ENCODE measurements at places on chromosomes 1 and 21.

DNA sequence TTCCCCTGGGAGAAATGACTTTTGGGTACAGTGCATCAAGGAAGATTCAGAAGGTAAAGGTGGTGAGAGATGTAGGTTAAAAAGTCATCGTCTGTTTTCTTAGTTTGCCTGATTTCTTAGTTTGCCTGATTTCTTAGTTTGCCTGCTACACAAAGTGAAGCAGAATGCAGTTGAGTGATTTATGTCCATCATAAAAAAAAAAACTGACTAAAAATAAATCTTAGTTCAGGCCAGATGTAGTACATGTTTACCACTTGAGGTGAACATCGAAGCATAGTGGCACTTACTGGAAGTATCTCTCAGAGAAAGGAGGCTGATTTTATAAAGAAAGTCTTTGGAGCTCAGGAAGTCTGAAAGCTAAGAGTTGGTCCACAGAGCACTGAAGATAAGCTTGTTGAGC, 79.5 kb downstream of the LRRC8D start:
- DNase-seq, result no peak

GRCh38 chr1:172460177-172460576, 16.3 kb upstream of the PIGC start:
- DNase-seq, result no peak

DNA sequence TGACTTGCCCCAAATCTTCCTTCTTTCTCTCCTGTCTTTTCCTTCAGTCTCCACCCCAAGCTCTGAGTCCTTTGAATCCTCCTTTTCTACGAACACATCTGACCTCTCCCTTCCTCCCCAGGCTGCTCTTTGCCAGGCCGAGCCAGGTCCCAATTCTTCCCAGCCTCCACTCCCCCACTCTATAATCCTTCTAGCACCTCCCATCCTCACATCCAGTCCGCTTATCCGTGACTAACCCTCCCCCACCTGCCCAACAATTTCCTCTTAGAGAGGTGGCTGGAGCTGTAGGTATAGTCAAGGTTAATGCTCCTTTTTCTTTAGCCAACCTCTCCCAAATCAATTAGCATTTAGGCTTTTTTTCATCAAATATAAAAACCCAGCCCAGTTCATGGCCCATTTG, 9.5 kb upstream of the HPDL start:
- DNase-seq, result no peak

- no peak for DNase-seq
These were observed 47.9 kb upstream of the NEK2 start for GRCh38 chr1:211723273-211723672.

DNA sequence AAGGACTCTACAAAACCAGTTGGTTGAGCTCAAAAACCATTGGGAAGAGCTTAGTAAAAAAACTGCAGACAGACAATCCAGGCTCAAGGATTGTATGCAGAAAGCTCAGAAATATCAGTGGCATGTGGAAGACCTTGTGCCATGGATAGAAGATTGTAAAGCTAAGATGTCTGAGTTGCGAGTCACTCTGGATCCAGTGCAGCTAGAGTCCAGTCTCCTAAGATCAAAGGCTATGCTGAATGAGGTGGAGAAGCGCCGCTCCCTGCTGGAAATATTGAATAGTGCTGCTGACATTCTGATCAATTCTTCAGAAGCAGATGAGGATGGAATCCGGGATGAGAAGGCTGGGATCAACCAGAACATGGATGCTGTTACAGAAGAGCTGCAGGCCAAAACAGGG, 104.0 kb upstream of the BMP8A start:
- DNase-seq, result no peak

DNA sequence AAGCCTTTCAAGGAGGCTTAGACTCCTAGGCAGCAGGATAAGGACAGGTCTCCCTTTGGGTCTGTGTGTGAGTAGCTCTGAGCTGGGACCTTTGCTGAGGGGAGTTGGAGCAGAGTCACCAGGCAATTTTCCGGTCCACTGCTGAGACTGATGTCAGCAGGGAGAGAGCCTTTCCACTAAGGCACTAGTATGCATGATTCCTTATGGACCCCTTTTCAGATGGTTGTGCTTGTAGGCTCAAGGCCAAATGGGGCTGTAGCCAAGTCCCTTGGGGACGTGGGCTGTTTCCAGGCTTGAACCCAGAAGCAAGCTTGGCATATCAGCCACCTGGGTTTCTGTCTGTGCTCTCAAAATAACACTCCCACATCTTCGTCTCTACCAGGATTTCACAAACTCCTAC, 73.0 kb downstream of the CCDC18 start:
- DNase-seq, result no peak

- DNase-seq, result no peak
These were observed 1.2 kb downstream of the TUT4 start for GRCh38 chr1:52551507-52552235.

DNA sequence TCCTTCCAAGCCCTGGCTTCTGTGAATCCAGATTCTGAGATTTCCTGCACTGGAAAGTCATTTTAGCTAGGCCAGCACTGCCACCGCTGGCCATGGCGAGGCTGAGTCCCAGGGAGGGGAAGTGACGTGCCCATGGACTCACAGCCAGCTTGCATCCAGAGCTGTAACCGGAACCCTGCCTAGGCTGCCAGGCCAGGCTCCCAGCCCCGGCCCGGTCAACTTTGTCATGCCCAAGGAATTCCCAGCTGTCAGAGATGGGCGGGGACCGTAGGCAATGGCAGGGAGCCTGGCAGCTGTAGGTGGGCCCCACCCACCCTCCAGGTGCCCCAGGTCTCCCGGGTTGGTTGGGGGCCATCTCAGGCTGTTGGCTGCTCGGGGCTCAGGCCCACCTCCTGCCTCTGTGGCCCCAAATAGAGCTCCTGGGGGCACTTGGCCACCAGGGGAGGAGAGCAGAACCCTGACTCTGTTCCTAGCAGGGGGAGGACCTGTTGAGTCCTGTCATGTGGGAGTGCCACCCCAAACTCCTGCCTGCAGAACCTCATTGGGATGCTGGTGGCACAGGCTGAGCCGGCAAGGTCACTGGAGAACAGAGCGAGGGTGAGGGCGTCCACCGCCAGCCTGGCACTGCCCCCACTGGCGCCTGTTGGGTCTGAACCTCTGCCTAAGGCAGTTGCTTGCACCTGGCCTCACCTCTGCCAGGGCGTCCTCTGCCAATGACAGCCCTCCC, 57.8 kb downstream of the FOXO6 start:
- DNase-seq, result no peak

DNA sequence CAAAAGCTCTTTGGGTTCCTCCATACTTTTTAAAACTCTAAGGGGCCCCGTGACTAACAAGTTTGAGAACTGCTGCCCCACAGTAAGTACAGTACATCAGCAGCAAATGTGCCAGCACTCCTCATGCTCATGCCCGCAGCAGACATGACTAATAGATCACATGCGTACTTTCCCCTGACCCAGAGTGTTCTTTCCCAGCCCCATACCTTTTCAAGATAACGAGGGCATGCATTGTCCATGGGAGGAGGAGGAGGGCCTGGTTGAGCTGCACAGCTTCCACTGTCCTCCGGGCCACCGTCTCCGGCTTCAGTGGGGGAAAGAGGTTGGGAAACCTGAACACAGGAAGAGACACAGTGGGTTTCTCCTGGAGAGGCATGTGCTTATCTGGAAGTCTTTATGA, 45.5 kb downstream of the DHRS3 start:
- DNase-seq, result no peak

DNA sequence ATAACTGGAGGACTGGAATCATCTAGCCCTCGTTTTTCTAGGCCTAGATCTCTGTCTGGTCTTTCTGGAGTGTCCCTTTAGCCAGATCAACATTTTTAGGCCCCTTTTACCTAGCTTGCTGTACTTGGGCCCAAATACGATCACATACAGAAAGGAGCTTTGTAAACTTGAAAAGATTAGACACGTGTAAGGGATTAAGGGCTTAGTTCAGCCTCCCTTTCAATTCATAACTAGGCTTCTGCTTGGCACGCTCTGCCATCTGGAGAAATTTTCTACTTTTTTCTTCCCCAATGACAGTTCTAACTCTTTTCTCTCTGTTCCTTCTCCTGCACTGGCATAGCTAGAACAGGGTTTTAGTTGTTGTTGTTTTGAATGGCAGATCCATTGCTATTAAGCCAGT, 153.3 kb upstream of the BEND5 start:
- DNase-seq, result no peak

DNA sequence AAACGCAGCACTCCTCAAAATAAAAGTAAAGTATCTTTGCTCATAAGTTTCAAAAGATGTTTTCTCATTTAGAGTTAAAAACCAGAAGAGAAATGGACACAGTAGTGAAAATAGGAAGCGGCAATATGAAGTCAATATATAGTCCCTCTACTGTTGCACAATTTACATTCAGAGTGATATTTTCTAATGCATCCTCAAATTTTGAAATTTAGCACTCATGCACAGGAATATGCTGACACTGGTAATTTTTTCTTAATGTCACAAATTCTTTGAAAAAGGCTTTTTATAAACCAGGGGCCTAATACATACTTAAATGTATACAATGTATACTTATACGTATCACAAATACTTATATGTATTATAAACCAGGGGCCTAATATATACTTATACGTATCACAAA, 19.5 kb downstream of the ST7L start:
- DNase-seq, result no peak

DNA sequence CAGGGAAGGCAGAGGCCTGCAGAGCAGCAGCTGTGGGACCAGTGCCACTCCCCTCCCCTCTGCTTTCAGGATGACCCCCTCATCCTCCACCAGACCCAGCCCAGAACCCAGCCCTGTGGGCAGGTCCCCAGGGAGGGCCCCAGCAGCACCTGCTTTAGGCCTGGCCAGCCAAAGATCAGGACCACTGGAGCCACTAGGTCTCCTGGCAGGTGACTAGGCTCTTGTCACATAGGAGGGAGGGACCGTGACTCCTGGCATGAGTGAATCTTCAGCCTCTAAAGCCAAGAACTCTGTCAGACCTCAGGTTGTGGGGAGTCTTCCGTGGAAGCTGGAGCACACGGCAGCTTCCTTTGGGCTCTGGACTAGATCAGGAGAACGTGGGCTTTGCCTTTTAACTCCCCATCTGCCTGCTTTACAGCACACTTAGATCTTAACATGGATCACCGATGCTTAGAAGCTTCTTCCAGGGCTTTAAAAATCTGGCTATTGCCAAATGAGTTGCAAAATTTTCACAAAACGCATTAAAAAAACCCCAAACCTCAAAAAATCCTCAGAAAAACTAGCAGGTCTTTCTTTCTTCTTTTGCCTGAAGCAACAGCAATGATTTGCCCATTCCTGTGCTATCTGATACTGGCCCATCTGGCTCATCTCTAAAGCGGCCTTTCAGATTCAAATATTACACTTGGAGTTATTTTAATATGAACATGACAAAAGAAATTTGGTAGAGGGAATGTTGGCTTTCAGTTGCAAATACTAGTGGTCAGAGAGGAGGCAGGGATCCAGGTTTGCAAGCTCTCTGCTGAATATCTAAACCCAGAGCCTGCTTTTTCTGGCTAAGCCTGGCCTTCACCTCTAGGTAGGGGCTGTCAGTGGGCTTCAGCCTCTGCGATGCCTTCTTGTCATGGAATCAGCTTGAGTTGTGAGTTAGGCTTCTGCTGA, 235.2 kb downstream of the SDCCAG8 start:
- no peak for DNase-seq

GRCh38 chr21:20260124-20260523, 738.1 kb upstream of the NCAM2 start:
- no peak for DNase-seq

GRCh38 chr1:55259911-55260609, 44.9 kb upstream of the USP24 start:
- no peak for DNase-seq

DNA sequence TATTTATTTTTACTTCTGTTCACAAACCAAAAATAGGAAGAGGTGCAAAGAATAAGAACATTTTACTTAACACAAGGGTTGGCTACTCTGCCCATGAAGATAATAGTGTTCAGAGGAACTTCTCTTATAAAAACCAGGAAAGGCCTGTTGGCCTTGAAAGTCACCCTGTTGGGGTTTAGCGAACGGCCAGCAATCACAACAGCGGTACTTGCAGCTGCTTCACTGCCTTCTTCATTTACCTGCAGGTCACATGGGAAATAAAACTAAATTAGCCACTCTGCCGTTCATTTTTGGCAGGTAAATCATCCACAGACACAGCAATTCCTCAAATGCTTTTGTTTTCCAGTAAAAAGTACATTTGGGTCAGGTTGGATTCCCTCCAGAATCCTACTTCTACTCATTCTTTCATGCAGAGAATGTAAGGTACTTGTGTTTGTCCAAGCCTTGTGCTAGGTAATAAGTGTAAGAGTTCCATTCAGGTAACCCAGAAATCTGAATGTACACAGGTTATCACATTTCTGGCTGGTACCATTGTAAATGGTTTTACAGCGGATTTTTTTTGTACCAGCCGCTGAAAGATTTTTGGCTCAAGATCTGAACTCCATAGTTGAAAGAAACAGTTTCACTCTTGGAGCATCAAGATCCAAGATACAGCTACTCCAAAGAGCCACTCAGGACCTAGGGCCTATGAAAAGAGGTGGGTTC, 13.1 kb downstream of the SERPINC1 start:
- no peak for DNase-seq

DNA sequence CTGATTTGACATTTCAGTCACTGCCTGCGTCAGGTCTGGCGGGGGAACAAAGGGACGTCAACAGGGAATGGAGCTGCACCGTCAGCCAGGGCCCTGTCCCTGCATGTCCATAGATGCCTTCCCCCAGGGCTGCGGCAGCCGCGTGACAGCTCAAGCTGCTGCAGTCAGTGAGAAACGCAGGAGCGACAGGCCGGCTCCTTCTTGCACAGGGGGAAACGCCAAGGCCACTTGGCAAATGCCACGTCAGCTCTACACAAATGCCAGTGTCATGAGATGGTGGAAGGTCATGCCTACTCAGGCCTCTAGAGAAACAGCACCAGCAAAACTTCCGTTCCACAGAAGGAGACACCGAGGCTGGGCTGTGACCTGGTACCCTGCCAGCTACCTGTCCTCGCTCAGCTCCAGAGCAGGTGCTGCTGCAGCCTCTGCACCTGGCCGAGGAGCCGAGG, 37.7 kb downstream of the SYF2 start:
- DNase-seq, result no peak

GRCh38 chr1:1630191-1630964, 1.6 kb upstream of the MMP23B start:
- DNase-seq, result no peak

GRCh38 chr21:45644041-45644906, 749 bp downstream of the PCBP3 start:
- no peak for DNase-seq

GRCh38 chr1:226659641-226660040, 79.4 kb downstream of the ITPKB start:
- no peak for DNase-seq

- no peak for DNase-seq
These were observed 44.7 kb downstream of the PLEKHA6 start for GRCh38 chr1:204314893-204315658.

DNA sequence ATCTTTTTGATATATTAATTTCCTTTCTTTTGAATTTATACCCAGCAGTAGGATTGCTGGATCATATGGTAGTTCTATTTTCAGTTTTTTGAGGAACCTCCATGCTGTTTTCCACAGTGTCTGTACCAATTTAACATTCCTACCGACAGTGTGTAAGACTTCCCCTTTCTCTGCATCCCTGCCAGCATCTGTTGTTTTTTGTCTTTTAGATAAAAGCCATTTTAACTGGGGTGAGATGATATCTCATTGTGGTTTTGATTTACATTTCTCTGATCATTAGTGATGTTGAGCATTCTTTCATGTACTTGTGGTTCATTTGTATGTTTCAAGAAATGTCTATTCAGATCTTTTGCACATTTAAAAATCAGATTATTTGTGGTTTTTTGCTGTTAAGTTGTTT, 62.4 kb upstream of the STUM start:
- no peak for DNase-seq

- no peak for DNase-seq
These were observed 69.7 kb upstream of the RGL1 start for GRCh38 chr1:183735069-183735860.

- DNase-seq, result no peak
These were observed 18.5 kb downstream of the TNFRSF1B start for GRCh38 chr1:12185036-12185917.

Data from caudate nucleus (tissue), 63 donors.